Kidney glomerular epithelial cell (primary cell): ENCODE measurements at places on chromosomes 11 and 22.

DNA sequence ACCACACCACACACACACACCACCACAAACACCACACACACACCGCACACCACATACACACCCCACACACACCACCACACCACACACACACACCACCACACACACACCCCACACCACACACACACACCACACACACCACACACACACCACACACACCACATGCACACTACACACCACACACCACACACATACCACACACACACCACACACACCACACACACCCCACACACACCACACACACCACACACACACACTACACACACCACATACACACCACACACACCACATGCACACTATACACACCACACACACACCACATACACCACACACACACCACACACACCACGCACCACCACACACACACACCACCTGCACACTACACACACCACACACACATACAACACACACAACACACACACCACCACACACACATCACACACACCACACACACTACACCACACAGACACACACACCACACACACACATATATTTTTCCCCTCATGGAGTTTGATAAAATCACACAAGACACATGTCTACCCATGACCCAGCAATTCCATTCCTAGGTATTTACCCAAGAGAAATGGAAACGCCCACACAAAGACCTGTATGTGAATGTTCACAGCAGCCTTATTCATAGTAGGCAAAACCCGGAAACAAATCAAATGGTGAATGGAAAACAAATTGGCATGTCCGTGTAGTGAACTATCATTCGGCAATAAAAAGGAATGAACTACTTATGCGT lies 14.3 kb downstream of the CD5 start:
- DNase-seq, result no peak

- DNase-seq, result no peak
These were observed 83.6 kb upstream of the BLID start for GRCh38 chr11:122199661-122200060.

GRCh38 chr11:75276186-75276585 lies 35.6 kb downstream of the TPBGL start:
- DNase-seq, result no peak

- no peak for DNase-seq
These were observed 137.6 kb downstream of the TEAD1 start for GRCh38 chr11:12811861-12812260.

- DNase-seq, result peak; percentile 99
These were observed at the start of gene TNRC6B for GRCh38 chr22:40177738-40178416. TNRC6B (plus strand) TSS chr22:40177925; CDS start chr22:40178136, 211 bp downstream.

- DNase-seq, result no peak
These were observed 27.0 kb upstream of the SLC25A18 start for GRCh38 chr22:17536269-17536668.

DNA sequence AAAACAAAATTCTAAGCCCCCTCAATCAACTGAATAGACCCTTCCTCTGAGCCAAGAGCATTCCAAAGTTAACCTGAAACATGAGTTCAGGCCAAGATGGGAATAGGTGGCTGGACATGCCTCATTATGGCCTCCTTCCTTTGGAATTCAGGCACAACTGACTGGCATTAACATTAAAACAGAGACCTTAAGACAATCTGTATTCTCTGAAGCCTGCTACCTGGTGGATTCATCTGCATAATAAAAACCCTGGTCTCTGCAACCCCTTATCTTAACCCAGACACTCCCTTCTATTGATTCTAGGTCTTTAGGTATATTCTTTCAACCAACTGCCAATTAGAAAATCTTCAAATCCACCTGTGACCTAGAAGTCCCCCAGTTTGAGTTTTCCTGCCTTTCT lies 66.3 kb downstream of the JRKL start:
- DNase-seq, result no peak

- no peak for DNase-seq
These were observed 1.6 kb downstream of the YIF1A start for GRCh38 chr11:66287211-66287888.

- DNase-seq, result no peak
These were observed 1.6 kb downstream of the SLC22A12 start for GRCh38 chr11:64592656-64593055.

DNA sequence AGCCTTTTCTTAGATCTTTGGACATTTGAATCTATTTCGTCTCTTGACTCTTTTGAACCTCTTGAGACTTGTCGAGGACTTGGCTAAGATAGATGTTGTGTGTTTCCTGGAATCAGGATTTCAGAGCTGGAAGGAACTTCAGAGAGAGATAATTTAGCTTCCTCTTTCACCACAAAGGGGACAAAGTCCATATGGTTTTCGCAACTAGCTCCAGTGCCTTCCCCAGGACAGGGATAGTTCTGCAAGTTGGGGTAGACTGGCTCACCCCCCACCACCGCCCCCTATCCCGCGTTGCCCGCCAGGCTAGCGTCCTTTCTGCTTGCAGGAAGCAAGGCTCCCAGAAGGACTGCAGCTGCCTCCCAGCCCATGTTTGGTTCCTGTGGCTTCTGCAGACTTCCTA lies 75.7 kb upstream of the MYO18B start:
- DNase-seq, result no peak

DNA sequence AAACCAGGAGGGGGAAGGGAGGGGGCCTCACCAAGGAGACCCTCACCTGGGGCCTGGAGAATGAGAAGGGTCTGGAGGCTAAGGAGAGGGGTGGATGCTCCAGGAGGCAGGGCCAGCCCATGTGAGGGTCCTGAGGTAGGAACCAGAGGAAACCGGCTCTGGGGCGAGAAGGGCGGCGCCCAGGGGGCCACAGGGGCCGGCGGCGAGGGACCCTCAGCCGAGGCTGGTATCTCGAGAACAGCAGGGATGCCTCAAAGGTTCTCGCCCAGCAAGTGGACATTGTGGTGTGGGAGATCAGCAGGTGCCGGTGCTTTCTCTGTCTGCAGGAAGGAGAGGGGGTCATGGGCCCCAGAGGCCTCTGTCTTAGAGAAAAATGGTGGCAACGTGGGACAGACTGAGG lies 47.9 kb downstream of the CDKN1C start:
- DNase-seq, result no peak

GRCh38 chr11:113506893-113507292 lies 31.7 kb upstream of the DRD2 start:
- no peak for DNase-seq

GRCh38 chr11:125180413-125181305 lies 16.1 kb downstream of the PKNOX2 start:
- DNase-seq, result no peak
